ENCODE measurements at places on chromosomes 6 and 20.

DNA sequence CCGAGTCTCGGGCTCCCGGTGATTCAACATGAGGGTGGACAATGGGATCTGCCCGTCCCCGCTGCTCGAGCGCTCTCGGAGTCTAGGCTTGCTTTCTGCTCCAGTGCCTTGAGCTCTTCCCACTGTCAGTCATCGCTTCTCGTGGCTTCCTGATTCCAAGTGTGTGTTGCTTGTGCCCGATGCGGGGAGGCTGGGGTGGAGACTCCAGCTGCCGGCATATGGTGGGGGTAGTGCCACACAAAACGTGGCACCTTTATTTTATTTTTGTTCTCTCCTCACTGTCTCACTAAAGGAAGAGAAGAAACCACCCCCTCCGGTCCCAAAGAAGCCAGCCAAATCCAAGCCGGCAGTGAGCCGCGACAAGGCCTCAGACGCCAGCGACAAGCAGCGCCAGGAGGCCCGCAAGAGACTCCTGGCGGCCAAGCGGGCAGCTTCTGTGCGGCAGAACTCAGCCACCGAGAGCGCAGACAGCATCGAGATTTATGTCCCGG lies 14.8 kb upstream of the MYL9 start:
- DNase-seq, result no peak

DNA sequence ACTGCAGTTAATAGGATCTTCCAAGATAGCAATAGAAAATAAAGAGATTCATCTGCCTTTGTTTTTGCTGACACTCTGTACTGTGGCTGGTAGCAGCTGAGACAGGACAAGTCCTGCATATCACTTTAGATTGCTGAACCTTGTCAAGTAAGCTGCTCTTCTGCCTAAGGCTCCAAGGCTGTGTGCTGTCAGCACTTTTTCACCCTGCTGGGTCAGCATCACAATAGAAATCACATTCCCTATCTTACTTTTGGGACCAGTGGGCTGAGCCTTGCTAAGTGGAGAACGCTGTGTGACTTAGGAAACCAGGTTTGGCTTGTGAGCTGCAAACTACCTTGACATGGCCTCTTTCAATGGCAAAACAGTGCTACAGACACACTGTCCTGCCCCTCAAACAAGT lies 263.9 kb downstream of the FRK start:
- no peak for DNase-seq

DNA sequence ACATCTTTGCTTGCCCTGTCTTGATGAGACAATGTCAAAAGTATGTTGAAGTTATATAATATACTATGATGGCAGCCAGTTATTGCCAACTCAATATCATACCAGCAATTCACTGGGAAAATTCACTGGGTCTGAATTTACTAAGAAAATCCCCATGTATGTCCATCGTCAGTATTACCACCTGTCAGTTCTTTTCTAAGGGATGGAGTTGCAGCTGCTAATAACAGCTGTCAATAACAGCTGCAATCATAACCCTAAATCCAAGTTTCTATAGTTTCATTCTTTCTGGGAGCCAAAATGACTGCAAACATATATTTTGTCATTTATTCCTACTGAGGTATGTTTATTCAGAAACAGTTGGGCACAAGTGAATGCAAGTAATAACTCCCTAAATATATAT lies 132.6 kb upstream of the RIN2 start:
- DNase-seq, result no peak

DNA sequence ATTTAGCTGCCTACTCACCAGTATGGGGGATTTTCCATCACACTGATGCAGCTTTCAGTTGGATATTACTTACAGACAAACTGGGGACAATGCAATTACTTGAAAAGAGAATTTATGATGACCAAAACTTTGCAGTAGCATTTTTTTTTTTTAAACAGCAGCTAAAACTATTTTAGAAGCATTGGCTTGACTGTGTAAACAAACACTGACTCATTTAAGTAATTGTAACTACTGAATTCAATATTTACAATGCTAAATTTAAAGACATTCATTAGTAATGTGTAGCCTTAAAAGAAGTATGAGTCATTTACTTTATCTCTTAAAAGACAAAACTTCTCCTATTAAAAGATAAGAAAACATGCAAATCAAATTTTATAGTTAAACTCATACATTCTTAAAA lies 295.9 kb upstream of the FERMT1 start:
- DNase-seq, result no peak

- no peak for DNase-seq
Measured at GRCh38 chr6:35014341-35014740, 125.3 kb downstream of the ANKS1A start.

- no peak for DNase-seq
Measured at GRCh38 chr20:40681684-40682083, 7.4 kb downstream of the MAFB start.

DNA sequence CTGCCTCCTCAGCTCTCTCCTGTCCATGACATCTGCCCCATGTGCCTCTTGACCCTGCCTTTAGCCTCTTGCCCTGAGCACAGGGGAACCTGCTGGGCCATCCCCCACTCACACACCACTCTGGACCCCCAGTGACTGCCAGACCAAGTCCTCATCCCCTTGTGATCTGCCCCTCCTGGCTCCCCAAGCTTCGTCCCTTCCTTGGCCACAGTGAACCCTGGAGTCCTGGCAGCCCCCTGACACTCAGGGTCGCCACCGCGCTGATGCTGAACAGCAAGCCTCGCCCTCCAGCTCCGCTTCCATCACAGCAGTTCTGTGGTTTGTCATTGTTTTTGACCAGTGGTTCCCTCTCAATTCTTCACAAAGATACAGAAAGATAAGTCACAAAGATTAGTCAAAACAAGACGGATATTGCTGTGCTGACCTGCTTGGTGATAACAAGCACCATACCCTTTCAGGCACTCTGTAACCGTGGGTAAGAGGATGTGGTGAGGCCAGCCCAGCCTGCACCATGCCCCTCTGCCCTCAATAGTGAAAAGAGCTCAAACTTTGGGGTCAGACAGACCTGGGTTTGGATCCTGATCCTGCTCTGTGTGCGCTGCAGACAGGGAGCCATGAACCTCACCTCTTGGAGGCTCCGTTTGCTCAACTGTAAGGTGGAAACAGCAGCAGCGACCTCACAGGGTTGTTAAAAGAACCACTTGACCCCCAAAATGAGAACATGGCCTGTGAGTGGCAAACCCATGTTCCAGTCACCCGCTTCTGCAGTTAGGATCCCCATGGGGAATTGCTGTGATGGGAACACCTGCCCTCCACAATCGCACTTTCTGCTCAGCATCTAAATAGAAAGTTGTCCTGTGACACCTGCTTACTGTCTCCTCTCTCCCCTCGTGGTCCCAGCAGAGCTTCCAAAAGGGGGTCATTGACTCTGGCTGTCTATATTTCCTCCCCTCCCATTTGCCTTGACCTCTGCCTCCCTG lies 114.5 kb downstream of the TOX2 start:
- DNase-seq, result peak; percentile 53

DNA sequence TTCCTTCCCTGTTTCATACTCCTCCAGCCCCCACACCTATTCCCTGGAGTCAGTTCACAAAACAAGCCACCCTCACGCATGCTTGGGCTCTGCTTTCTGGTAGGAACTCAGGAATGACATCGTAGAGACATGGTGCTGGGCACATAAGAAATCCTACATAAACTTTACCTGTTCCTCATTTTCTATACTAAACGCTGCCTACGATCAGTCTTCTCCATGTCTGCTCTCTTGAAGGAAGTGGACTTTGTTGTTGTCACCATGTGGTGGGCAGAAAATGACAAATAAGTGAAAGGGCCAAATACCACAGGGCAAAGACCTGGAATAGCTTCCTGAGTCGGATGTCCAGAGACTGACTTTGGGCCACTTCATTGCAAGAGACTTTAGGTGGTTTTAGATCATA lies 10.1 kb downstream of the MYLK4 start:
- no peak for DNase-seq

GRCh38 chr6:32255199-32256153 lies 31.6 kb upstream of the NOTCH4 start:
- peak; percentile 31 for DNase-seq

- DNase-seq, result no peak
Measured at GRCh38 chr6:120805276-120805675, 529.0 kb downstream of the TBC1D32 start.

DNA sequence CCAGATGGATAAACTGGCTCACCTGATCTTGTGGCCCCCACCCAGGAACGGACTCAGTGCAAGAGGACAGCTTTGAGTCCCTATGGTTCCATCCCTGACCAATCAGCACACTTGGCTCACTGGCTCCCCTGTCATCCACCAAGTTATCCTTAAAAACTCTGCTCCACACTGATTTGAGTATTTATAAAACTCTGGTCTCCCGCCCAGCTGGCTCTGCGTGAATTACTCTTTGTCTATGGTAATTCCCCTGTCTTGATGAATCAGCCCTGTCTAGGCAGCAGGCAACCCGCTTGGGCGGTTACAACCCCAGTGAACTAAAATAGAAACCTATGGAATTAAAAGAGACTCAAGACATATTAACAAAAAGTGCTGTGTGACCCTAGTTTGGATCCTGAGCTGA lies 38.1 kb upstream of the CD83 start:
- no peak for DNase-seq

DNA sequence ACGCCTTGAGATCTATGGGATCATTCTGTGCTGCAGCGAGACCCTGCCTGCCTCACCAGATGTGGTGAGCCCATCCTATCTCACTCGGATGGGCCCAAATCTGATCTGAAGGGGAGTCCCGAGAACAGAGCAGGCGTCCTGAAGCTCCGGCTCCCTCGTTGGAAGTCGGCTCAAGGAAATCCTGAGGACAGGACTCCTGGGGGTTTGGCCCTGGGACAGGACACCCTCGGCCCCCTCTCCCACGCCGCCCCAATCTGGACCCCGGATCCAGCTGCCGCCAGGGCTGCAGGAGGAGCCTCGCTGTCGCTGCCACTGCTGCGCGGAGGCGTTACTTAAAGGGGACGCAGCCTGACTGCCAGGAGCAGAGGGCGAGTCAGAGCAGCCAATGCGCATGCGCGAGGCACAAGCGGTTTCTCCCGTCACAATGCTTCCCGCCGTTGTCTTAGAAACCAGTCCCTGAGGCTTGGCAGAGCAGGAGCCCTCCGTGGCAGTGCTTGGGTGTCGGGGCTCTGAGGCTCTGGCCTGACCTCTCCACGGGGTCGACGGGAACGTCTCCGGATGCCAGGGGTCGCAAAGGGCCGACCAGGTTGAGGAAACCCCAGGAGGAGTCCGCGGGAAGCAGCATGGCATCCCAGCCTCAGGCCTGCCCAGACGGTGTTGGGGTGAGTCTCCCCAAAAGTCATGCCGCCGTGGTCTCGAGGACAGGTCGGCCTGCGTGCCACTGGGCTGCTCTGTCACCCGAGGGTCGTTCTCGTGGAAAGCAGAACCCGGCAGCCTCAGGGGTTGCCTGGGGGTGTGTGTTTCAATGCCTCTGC lies 1567.8 kb upstream of the DEFB115 start:
- peak; percentile 34 for DNase-seq

GRCh38 chr6:74782346-74782745 lies 423.5 kb downstream of the COL12A1 start:
- DNase-seq, result no peak

All from immature natural killer cell (primary cell).